Fibroblast of mammary gland (primary cell): ENCODE measurements at places on chromosomes 6 and 20.

DNA sequence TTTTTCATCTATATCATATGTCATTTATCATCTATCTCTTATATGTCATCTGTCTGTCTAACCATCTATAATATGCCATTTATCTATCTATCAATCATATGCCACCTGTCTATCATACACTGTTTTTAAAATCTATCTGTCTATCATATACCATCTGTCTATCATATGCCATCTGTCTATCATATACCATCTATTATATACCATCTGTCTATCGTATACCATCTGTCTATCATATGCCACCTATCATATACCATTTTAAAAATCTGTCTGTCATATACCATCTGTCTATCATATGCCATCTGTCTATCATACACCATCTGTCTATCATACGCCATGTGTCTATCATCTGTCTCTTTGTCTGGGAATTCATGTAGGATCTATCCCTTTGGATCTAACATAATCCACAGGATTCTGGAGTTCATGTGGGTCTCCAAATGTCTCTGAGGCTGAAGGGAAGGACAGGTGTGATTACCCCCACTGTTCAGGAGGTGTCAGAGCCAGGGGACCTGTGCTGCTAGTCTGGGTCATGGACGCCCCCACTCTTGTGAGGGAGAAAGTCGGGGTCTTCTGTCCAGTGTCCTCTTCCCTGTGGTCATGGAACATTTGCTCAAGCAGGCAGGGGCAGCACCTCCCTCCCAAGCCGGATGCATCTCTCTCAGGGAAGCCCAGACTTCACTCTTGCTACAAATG is 36.9 kb upstream of the FRMD1 start:
- no peak for DNase-seq

GRCh38 chr6:155985660-155986138 is 530.1 kb upstream of the NOX3 start:
- no peak for DNase-seq

- peak; percentile 60 for DNase-seq
Observed at GRCh38 chr20:14334306-14334930, 3.0 kb downstream of the FLRT3 start.

- DNase-seq, result no peak
Observed at GRCh38 chr6:116040993-116041392, 19.7 kb downstream of the FRK start.

GRCh38 chr6:95203153-95203754 is 374.1 kb upstream of the MANEA start:
- DNase-seq, result peak; percentile 50

DNA sequence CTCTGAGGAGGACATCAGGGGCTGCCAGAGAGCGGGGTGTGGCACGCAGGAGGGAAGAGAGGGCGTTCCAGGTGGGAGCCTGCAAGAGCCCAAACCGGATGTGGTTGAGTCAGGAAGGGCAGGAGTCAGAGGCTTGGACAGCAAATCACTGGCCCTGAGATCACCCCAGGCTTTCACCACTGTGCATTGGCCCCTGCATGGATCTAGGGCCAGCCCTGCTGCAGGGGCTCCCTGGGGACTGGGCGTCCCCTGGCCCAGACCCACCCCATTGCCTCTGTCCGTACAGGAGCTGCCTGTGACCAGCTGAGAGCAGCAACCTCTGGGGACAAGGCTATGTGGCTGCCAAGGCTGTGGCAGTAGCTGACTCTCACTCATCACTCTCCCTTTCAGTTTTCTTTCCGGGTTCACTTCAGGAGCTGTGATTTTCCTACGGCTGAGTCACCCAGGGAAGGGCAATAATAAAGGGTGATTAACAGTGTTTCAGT is 33.9 kb downstream of the KCNK17 start:
- peak; percentile 16 for DNase-seq

DNA sequence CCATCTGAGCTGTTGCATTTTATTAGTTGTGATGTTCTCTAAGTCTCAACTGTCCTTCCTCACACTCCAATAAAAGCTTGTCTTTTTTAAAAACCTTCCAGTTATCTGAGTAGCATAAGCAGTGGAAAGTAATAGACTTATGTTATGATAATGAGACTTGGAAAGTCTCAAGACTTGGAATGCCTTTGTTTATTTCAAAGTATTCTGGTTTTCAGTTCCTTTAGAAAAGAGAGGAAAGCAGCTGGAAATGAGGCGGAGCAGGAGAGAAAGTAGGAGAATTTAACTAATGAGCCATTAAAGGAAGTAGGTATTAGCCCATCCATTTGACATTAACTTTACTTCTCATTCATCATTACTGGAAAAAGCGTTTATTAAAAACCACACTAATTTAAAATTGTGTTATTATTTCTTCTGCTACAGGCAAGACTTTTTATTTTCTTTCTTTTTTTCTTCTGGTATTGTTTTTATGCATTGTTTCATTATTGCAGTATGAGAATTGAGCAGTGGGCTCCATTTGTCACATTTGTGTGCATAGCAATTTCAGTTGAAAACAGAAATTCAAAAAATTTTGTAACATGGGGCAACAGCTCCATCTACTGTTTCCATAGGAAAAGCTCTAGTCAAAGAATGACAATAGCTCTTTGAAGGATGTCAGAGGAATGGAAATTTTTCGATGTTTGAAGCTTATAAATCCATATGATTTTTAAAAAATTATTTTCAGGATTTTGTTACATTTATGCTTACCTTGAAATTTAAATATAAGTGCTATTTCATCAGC is 194.8 kb downstream of the COL9A1 start:
- DNase-seq, result peak; percentile 48

GRCh38 chr6:110939429-110940200 is 18.9 kb upstream of the GTF3C6 start:
- DNase-seq, result no peak

- DNase-seq, result no peak
Observed at GRCh38 chr20:31843881-31844280, 1.5 kb downstream of the FOXS1 start.

DNA sequence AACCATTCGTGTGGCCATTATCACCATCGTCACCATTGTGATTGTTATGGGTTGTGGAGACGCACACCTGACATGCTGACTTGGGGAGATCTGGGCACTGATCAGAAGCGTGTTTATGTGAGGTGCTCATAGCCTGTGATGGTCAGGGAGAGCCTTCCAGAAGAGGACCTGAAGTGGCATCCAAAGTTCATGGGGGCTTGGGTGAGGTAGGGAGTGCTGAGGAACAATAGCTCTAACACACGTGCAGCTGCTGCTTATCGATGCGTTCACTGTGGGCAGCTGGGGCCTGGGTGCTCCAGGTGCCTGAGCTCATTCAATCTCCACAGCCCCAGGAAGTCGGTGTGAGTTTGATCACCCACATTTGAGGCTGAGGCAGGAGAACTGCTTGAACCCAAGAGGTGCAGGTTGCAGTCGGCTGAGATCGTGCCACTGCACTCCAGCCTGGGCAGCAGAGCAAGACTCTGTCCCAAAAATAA is 227.3 kb downstream of the PREX1 start:
- DNase-seq, result no peak

DNA sequence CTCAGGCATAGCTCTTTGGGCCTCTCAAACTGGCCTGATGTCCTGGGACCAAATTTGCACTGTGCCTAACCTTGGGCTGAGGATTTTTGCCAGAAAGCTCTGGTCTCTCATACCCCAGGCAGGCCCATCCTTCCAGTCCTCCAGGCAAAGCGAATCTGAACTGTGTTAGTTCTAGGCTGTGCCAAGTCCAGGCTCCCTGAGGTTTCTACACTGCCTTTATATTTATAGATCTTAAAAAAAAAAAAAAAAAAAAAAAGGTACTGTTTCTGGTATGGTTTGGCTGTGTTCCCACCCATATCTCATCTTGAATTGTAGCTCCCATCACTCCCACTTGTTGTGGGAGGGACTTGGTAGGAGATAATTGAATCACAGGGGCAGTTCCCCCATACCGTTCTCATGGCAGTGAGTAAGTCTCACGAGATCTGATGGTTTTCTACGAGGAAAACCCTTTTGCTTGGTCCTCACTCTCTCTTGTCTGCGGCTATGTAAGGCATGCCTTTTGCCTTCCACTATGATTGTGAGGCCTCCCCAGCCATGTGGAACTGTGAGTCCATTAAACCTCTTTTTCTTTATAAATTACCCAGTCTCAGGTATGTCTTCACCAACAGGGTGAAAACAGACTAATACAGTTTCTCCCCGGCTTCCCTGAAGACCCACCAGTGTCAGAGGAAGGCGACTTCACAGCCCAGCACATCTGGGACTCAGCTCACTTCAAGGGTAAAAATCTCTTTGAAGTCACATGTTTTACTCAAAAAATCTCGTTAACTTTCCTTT is 39.0 kb upstream of the TBXT start:
- DNase-seq, result peak; percentile 11

- DNase-seq, result no peak
Observed at GRCh38 chr20:13392391-13392790, 171.3 kb downstream of the ISM1 start.

DNA sequence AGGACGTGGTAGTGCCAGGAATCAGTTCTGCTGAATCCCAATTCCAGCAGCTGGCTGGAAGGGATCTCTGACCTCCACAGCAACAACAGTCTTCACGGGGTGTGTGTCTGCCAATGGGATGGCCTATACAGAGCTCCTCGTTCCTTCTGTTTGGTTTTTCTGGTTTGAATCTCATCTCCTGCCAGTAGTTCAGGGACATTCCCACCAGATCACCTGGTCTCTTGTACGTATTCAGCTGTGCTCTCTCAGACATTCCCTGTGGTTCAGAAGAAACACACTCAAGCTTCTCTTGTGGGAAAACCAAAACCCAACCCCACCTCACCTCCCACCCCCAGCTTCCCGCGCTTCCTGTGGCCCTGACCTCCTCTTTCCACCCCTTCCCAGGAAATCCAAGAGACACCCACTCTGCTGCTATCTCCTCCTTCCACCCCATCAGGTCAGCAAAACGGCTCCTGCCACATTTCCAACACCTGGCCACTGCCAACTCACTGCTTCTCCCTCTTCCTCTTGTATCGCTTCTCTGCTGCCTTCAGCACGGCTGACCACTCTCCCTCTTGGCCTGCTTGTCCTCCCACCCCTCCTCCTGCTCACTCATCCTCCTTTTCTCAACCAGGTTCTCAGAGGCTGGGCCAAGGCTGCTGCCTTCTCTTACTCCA is 63.3 kb upstream of the PTGIS start:
- peak; percentile 20 for DNase-seq

DNA sequence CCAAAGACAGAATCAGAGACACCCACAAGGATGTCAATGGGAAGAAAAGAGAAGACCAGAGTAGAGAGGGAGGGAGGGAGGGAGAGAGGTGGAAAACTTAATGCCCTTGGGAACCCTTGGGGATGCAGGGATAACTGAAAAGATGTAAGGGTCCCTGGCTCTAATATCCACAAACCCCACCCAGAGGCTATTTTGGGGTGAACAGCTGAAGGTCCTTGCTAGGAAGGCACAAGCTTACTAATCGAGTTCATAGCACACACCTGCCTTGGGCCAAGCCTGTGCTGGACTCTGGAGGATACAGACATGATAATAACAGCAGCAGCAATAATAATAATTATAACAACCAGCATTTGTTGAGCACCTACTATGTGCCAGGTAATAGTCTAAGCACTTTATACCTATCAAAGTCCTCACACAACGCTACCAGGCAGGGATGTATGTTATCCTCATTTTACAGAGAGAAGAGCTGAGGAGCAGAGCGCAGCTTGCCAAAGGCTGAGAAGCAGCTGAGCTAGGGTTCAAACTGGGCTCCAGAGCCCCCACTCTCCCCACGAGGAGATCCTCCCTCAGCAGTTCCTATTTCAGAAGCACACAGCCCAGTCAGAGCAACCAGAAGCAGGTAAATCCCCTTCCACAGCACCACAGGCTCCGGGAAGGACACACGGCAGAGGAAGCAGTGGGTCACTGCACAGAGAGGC is 174.2 kb downstream of the ANKRD60 start:
- DNase-seq, result no peak

DNA sequence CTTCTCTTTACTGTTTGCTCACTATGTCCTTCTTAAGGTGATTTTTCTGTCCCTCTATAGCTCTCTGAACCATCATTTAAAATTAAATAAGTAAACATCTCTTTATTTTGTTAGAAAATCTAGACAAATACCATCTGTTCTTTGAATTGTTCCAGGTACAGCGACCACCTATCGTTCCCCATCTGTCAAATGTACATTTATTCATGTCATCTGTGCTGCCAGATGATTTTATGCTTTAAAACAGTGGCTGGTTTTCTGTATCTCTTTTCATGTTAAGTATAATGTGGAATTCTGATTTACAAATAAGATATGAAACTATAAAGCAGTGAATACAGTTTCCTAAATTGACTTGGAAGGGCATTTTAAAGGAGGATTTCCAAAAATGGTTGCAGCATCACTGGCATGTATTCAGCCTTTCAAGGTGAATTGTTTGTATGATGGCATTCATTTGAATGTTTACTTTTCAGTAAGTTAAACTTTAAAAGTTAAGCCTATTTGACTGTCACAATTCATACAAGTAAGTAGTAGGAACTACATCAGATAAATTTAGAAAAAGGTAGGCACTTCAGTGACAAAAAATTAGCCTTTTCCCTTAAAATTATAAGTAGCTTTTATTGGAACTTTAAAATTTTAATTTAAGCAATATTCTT is 92.6 kb upstream of the CLVS2 start:
- DNase-seq, result no peak

DNA sequence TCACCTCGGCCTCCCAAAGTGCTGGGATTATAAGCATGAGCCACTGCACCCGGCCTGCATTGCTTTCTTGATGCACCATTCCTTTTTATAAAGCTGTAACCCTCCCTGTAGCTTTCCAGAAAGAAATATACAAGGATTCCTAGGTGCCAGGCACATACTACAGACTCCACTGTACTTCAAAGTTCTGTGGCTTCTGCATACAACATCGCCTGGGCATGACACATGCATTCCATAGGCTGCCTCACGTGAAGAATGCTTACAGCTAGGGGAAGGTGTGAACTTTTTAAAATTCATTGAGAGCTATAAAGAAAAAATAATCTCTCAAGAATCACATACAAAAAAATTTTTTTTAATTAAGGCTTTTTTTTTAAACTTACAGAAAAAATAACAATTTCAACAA is 50.2 kb downstream of the TRAM2 start:
- DNase-seq, result no peak

DNA sequence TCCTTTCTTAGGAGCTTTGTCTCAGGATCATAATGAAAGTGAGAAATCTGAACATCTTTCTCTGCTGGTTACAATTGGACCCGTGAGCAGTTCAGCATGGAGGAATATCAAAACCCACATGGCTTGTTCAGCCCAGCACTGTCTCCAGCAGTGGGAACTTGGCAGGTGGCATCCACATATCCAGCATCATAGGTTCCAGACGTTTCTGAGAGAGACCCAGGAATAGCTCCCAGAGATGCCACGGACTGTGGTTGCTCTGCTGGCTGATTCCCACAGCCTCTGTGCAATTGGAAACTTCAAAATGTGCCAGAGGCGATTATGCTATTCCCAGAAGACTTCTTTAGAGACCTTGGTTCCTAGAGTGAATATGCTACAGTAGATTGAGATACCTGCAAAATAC is 76.4 kb downstream of the PHACTR2 start:
- no peak for DNase-seq

- DNase-seq, result no peak
Observed at GRCh38 chr6:166898910-166899309, 57.4 kb downstream of the RNASET2 start.

- DNase-seq, result no peak
Observed at GRCh38 chr6:136058852-136059251, 191.3 kb downstream of the MTFR2 start.
